ENCODE measurements at places on chromosomes 3 and 15.

DNA sequence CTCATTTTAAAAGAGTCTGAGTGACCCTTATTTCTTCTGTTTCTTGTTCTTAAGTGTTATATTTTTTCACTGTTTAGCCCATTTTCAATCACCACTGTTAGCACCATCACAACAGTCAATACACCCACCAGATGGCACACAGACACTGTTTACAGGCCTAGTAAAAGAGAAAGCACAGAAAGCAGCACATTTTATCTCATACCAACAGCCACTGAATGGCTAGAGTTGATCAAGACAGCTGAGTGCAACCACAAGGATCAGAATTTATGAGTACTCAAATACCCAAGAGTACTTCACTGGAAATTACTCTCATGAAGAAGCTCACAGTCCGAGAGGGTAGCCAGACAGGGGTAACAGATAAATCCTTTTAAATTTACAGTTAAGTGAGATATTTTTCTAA, 127.0 kb downstream of the TFDP2 start:
- no peak for DNase-seq

DNA sequence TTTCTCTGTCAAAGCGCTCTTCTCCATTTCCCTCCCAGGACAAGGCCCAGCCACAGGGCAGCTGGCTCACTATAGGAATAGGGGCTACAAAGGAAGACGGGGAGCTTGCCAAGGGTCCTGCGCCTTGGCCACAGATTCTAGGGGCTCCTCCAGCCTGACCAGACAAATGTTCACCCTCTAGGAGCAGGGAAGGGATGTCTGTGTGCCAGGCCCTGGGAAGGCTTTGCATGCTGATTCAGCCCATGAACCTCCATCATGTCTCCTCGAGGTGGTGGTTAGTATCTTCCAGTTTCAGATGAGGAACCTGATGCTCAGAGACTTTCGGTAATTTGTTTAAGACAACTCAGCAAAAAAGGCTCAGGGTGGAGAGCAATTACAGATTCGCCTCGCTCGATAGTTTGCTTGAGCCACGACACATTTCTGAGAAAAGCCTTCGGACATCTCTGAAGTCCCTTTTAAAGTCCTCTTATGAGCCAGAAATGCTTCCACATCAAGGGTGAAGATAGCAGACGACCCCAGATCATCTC, 110.0 kb downstream of the XXYLT1 start:
- no peak for DNase-seq

DNA sequence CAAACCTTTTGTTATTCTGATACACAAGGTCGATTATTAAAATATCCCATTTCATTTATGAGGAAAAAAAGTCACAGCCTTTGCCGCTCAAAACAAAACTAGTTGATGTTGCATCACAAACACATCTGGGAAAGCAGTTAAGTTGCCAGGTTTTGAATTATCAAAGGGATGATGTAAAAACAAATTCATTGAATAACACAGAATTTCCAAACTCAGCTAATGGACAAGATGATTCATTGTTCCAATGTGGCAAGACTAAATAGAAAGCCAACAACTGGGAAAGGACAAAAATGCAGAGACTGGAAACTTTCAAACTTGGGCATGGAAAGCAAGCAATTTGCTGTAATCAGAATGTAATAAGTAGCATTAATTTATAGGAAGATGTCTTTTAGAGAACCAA, 610.0 kb upstream of the ZNF385D start:
- no peak for DNase-seq

DNA sequence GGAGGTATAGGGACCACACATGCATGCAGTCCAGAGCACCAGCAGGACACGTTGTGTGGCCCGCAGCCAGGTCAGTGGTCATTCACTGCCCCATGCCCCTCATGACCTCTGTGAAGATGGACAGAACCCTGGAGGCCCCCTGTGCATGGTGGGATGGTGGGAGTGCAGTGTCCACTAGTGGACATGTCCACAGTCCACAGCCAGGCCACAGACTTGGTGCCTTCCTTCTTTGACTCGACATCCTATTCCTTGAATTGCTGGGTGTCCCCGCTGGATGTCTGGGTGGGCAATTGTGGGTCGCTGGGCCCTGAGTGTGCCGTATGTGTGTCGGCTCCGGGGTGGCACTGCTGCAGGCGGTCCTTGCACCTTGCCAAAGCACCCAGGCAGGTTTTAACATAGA, 35.7 kb downstream of the KLF15 start:
- DNase-seq, result no peak

DNA sequence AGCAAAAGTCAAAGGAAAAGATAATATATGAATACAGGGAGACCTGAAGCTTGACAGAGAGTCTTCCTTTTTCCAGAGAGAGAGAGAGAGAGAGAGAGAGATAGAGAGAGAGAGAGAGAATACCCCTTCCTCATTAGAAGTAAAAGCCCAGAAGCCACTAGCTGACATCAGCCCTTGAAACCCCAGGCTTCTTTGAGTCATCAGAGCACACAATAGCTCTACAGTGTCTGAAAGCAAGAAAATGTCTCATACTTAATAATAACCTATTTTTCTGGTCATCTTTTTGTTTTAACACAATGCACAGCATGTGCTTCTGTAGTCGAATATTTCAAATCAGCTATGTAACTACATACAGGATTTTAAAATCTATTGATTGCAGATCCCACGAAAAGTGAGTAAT, 109.2 kb upstream of the NANOGP8 start:
- DNase-seq, result no peak

GRCh38 chr15:39465843-39466749, 114.8 kb upstream of the THBS1 start:
- DNase-seq, result no peak

DNA sequence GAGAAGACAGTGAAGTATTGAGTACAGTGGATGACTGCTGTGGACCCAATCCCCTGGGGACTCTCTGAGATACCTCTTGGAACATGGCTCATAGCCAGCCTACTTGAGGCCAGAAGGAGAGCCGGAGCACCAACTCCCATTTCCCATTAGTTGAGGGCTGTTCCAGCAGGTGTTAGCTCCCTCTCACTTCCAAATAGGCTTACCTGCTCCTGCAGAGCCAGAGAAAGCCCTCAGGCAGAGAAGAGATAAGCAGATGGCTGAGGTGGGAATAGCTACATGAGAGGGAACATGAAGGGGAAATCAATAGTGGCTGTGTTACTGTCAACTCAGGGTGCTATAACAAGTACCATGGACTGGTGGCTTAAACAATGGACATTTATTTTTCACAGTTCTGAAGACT, 4.6 kb upstream of the CCK start:
- DNase-seq, result no peak
